ENCODE measurements at places on chromosomes 11 and 22.

DNA sequence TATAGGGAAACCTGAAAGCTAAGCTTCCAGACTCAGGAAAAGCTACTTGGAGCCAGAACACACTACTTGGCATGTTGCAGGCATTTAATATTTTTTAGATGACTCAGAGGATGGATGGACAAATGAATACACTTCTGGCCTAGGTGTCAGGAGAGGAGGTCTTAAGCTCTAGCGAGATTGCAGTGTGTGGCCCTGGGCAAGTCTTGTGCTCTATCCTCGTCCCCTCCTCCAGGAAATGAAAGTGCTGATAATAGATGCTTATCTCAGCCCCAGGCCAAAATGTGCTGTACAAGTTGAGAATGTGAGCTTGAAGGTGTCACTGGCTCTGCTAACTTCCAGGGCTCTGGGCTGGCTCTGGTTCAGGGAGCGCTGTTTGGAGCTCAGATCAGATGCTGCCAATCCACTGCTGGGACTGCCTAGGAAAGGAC is 136.3 kb downstream of the PKNOX2 start:
- DNase-seq = no peak

GRCh38 chr11:113287801-113288200 is 26.6 kb upstream of the TTC12 start:
- no peak for DNase-seq

DNA sequence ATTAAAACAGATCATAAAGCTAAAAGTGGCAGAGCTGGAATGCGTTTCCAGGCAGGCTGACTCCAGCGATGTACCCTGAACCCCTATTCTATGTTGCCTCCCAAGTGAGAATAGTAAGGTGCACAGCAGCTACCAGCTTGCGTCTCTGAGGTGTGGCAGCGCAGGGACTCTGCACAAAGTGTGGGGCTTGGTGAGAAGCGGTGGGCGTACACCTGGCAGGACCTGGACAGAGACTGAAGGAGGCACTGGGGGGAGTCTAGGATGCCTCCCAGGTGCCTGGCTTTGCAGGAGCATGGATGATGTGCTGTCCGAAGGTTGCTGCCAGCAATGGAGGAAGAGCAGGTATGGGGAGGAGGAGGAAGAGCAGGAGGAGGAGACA is 42.9 kb downstream of the AMPD3 start:
- no peak for DNase-seq

DNA sequence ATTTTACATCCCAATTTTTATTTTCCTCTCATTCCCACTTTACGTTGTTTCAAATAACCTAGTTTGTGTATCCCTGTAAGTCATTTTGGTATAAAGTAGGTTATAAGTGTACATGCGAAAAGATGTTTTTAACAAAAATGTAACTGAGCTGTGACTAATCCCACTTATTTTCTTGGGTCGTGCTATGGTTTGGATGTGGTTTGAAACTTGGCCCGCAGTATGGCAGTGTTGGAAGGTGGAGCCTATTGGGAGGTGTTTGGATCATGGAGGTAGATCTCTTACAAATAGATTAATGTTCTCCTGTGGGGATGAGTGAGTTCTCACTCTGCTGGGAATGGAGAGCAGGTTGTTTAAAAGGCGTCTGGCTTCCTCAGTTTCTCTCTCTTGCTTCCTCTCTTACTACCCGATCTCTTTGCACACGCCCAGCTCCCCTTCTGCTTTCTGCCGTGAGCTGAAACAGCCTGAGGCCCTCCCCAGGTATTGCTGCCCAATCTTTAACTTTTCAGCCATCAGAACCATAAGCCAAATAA is 7.2 kb downstream of the RPL27A start:
- DNase-seq = no peak

DNA sequence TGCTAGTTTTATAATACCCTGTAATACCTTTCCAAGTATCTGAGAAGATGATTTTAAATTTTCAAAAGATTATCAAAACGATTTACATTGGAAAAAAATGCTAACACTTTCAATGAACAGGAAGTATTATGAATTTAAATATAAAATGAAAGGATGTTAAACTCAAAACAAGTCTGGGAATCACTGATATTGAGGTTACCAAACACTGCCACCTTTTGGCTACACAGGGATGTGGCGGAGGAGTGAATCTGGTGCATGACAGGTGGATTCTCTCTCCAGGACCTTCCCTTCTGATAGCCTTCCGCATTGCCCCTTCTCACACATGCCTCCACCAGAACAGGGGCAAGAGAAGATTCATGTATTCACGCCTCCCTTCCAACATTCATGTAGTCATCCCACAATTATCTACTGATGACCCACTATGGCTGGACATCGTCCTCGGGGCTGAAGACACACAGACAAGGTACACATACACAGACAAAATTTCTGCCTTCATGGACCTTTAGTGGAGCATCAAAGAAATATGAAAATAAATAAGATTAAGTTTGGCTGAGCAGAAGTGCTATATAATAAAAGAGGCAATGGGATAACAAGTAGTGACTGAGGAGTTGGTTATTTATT is 34.7 kb downstream of the ATG16L2 start:
- DNase-seq = peak; percentile 13

DNA sequence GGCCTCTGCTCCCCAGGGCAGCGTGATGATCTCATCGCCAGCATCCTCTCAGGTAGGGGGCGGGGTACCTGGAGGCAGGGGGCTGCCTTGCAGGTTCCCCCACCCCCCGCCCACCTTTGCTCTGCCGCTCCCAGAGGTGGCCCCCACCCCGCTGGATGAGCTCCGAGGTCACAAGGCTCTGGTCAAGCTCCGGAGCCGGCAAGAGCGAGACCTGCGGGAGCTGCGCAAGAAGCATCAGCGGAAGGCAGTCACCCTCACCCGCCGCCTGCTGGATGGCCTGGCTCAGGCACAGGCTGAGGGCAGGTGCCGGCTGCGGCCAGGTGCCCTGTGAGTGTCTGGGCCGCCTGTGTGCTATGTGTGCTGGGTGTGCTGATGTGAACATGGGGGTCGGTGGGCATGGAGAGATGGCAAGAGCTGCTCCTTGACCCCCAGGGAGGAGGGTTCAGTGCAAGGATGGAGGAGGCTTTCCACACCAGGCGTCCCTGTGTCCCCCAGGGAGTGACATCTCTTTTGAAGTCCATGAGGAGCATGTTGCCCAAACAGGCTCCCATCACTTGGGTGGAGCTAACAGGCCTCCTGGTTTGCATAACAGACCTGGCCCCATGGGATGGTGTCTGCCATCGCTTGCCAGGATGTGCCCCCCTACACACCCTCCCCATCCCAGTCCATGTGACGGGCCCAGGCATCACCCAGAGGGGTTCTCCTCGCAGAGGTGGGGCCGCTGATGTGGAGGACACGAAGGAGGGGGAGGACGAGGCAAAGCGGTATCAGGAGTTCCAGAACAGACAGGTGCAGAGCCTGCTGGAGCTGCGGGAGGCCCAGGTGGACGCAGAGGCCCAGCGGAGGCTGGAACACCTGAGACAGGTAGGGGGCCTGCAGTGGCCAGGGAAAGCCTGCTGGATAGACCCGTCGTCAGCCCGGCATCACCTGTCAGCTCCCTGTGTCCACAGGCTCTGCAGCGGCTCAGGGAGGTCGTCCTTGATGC is 14.1 kb downstream of the PLCB3 start:
- DNase-seq = no peak

DNA sequence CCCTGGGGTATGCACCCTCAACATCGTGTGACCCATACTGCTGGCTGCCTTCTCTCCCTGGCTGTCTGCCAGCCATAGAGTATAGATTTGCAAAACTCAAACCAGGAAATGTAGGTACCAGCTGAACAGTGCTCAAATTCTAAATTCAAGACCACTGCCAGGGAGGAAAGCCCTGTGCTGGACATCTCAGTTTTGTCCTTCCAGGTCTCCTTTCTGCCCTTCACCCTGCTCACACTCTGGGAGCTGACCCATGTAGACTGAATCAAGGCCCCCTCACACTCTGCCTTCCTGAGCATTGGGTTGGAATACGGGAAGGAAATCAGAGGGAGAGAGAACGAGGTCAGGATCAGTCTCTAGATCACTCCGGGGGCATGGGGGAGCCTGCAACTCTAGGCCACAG is 12.4 kb upstream of the DRD2 start:
- DNase-seq = no peak

- DNase-seq = no peak
Measured at GRCh38 chr11:12454782-12455181, 77.4 kb downstream of the PARVA start.

- DNase-seq = no peak
Measured at GRCh38 chr22:46273432-46274148, 5.8 kb downstream of the TTC38 start.

DNA sequence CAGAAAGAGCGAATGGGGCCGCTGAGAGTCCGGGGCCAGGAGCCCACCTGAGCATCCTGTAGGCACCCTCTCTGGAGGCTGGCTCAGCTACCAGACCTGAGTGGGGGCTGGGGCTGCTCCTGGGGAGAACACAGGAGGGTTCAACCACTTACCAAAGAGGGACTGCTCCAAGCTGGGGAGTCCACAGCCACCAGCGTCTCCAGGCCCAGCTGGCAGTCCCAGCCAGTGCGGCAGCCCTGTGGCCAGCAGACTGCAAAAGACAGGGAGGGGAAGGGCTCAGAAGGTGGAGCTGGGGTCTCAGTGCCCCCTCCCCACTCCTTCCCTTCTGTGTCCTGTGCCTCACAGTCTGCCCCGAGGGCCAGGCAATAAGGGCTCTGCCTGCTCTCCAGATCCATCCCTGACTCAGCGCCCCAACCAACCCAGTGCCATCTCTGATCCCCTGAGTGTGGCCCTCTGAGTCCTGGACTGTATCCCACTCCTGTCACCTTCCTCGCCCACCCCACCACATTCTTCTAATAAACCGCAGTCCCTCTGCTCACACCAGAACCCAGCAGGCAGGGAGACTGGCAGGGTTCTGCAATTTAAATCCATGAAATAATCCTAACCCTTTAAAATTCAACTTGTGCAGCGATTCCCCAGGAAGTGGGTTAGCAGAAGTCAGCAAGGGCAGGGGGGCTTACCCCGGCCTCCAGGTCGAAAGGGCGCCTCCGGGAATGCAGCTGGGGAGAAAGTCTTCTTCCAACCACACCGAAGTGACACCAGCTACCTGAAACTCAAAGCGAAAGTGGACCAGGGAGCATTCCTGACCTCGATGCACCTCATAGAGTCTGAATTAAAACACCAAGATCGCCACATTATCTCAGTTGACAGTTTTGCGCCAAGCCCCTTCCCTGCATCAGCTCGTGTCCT is 13.3 kb downstream of the CHST1 start:
- DNase-seq = no peak

DNA sequence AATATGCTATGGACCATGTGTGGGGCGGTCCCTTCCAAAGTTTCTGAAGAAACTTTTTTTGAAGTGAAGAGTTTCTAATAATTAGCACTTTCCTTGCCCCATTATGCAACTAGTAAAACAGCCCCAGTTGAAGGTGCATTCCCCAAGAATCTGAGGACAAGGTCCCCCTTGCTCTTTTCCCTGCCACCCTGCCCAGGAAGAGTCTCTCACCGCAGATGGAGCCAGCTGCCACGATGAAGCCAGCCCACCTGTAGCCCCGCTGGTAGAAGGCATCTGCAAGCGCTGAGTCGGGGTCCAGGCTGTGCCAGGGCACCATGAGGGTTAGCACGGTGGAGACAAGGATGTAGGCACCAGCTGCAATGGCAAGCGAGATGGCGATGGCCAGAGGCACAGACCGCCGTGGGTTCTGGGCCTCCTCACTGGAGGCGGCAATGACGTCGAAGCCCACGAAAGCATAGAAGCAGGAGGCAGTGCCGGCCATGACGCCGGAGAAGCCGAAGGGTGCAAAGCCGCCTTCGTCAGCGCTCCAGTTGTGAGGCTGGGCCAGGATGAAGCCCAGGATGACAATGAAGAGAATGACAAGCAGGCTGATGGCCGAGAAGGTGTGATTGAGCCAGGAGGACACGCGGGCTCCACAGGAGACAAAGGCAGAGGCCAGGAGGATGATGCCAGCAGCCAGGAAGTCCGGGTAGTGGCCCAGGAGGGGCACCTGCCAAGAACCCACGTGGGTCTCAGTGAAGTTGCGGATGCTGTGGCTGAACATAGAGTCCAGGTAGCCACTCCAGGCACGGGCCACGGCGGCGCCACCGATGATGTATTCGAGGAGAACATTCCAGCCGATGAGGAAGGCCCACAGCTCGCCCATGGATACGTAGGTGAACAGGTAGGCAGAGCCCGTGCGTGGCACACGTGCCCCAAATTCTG is 1.5 kb downstream of the SLC7A4 start:
- no peak for DNase-seq

- no peak for DNase-seq
Measured at GRCh38 chr11:130247319-130247718, 67.4 kb downstream of the ZBTB44 start.

DNA sequence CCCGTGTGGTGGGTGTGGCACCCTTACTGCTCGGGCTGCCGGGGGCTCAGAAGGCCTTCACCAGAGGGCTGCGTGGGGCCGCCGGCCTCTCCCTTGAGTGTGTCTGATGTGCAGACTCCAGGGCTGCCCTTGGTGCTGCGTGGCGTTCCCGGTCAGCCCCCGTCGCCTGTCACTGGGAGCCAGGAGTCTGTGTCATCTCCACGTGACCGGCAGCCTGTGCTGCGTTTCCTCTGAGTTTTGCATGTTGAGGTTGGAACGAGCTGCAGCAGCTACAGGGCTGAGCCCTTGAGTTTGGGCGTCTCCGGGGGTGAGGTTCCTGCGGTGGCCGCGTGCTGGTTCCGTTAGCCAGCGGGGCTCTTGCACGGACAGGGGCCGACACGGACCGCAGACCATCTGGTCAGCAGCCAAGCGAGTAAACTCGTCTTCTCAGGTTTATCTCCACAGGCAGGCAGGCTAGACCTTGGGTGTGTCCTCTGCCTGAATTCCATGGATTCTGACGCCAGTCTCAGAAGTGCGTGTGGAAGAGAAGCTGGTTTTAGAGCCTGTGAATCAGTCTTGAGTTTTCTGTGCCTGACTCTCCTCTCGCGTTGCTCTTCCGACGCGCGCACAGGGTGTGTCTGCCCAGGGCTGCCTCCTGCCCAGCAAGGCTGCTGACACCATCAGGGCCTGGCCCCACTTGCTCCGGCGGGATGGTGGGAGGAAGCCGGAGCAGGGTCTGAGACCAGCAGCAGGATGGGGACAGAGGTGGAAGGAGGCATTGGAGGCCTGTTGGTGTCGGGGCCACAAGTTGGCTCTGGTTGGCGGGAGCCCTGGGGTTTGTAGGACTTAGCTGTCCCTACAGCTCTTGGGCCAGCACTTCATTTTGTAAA is 10.5 kb downstream of the PTDSS2 start:
- DNase-seq = no peak
